Keratinocyte (primary cell): ENCODE measurements at places on chromosomes 3 and 15. TPM values are rescaled to one million over a fixed set of nuclear protein-coding genes. Genes with fewer than 3 reads are reported as not detected.
A peak's percentile ranks its signal among the peaks of the same experiment; 100 is the strongest.

GRCh38 chr15:30023798-30024295, 58.9 kb upstream of the GOLGA8J start:
- no peak for DNase-seq

DNA sequence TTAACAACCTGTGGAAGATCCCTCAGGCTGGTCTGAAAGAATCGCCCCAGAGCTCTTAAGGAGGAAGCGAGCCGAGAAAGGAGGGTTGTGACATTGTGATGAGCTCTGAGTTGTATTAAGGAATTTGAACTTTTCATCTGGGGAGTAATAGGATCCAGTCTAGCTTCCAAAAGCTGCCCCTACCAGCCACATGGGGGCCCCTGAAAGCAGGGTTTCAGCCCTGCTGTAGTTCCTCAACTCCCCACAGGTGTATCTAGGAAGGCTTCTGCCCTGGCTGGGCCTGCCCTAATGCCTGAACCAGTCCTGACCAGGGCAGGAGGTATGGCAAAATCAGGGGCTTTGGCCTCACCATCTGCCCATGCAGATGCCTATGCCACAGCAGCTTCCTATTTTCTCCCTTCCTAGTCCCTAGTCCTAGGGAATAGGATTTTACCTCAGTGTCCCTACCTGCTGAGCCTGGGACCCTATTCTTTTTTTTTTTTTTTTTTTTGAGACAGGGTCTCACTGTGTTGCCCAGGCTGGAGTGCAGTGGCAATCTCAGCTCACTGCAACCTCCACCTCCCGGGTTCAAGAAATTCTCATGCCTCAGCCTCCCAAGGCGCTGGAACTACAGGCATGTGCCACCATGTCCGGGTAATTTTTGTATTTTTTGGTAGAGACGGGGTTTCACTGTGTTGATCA, 5.0 kb upstream of the AP3S2 start:
- DNase-seq = peak; percentile 32

DNA sequence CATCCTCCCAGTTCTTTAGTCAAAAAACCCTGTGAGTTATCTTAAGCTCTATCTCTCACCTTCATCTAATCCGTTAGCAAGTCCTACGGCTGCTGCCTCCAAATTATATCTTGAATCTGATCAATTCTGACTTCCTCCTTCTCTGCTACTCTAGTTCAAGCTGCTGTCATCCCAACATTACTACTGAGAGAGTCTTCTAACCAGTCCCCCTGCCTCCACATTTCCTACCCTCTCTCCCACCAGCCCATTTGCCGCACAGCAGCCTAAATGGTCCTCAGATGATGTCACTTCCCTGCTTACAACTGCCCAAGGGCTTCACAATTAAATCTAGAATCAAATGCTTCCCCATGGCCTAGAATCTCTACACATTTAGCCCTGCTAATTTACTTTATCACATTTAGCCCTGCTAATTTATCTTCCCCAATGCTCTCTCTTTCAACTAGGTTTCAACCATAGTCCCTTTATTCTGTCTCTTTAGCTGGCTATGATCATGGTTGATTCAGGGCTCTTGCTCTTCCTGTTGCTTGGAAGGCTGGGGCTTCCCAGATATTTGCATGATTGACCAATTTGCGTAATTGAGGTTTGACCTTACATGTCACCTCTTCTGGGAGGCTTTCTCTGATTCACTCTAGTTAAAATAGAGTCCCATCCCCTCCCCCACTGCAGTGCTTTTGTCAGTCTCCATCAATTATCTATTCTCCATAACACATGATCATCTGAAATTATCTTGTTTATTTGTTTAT, 11.0 kb upstream of the ARL14 start:
- DNase-seq = no peak

DNA sequence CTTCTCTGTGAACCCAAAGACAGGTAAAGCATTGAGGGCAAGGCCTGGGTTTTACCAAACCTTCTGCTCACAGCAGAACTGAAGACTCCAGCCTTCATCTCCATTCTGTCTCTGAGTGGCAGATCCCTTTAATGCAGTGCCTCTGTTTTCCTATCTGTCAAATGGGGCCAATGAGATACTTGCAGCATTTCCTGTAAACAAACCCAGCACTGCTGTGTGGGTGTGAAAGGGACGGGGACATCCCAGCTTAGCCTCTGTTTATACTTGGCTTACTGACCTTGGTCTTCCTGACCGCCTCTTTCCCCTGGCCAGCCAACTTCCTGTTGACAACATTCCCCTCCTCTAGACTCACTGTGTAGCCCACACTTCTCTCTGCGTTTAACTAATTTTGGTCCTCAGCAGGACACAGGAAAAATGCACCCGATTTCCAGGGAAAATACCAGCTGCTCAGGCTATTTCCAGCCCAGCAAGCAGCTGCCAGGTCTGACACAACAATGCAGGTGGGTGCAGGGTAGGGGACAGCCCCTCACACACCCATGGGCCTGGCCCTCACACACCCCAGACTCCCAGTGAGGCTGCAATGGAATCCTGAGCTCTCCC, 105.9 kb upstream of the HERC1 start:
- DNase-seq = no peak

DNA sequence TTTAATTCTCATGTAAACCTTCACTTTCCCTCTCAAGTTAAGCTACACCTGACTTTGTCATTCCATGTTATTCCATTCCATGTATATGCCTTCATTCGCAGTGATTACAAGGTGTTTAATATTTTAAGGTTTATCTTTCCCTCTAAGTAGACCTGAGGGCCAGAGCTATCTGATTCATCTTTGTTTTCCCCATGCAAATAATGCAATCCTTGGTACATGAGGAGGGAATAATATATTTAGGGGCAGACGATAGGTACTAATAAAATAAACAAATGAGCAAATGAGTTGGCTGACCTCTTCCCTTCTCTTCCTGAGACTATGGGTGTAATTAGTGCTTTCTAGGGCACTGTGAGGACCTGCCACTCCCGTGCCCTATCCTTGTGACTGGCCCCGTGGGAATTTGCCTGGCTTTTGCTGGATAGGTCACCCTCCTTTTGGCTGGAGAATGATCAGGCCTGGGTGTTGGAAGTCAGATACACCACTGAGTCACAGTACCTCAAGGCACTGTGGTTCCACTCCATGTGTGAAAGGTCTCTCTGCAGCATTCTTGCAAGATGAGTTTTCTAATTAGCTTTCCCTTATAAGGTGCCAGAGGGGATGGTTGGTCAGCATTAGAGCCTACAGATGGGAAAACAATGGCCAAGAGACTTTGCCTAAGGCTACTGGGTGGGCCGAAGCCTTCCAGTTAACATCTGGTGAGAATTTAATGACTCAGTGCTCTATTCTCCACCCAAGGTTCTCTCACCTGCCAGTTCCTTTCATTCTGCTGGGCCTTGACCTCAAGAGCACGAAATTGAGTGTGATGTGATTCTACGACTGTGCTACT, 183.2 kb downstream of the P3H2 start:
- peak; percentile 100 for DNase-seq

SLC22A13 gene
- polyA plus RNA-seq = 0.09 to 0.54 TPM (median 0.25 TPM) in 3 replicates

CDV3 gene
- 86.2 to 150 TPM (median 122 TPM) in 3 replicates for polyA plus RNA-seq

GPR27 gene
- polyA plus RNA-seq = 0.03 to 0.14 TPM (median 0.12 TPM) in 3 replicates
